ENCODE measurements at places on chromosomes 1 and 21.

GRCh38 chr1:166902279-166902678 is 26.2 kb upstream of the TADA1 start:
- DNase-seq, result peak; percentile 80

DNA sequence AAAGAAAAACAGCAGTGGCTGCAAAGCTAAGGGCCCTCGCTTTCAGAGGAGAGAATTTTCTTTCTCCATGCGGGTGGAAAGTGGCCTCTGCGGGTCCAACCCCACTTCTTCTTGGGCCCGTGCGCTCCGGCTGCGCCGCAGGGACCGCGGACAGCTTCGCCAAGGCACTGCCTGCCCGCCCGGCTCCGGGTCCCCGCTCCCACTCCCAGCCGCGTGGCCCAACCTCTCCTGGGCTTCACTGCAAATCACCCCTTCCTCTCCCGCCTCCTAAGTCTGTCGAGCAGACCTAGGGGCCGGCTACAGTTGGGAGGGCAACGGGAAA is 1.0 kb upstream of the RUNX3 start:
- no peak for DNase-seq

DNA sequence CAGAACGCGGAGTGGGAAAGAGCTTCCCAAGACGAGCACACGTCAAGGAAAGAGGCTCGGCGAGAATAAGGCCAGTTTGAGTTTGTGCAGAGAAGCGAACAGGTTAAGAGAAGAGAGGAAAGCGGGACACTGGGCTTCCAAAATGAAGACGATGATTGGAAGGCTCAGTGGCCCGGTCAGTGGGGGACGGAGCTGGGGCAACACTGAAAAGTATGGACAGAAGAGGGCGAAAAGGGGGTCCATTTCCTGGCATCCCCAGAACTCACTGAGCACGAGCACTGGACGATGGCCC is 258 bp downstream of the CCT3 start:
- DNase-seq, result no peak

GRCh38 chr1:200415789-200416593 is 6.2 kb upstream of the ZNF281 start:
- DNase-seq, result no peak

DNA sequence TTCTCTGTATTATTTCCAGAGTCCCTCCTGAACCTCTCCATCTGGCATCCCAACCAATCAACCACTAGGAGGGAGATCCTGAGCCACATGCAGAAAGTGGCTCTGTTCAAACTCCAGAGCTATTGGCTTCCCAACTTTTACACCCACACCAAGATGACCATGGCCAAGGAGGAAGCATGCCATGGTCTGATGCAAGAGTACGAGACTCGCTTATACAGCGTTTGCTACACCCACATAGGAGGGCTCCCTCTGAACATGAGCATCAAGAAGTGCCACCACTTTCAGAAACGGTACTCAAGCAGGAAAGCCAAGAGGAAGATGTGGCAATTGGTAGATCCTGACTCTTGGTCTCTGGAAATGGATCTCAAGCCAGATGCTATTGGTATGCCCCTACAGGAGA is 23.6 kb downstream of the RGSL1 start:
- peak; percentile 72 for DNase-seq

DNA sequence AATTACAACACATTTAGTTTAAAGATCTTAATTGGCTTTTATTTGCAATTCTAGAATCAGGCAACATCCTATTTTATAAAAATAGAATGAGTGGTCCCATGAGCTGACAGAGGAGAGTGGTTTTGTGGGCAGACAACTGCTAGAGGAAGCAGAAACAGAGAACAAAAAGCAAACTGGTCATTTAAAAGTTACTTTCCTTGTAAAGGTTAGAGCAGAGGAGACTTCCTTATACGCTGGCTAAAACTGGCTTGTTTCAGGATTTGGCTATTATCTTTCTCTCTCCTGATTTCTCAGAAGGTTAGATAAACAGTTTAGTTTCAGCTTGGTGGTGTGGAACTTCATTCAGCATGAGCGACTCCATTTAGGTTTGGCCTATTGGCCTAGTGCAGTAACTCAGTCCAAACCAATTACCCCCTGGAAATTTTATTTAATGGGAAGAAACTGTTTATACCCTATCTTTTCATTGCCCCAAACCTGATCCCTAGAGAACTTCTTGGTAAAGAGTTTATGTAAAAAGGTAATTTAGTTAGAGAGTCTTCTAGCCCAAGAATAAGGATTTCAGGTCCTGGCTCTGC is 32.2 kb upstream of the IL20 start:
- peak; percentile 72 for DNase-seq

- no peak for DNase-seq
Measured at GRCh38 chr1:208803011-208803811, 559.0 kb upstream of the PLXNA2 start.

GRCh38 chr1:153231785-153232184 is 14.4 kb downstream of the PRR9 start:
- peak; percentile 65 for DNase-seq

DNA sequence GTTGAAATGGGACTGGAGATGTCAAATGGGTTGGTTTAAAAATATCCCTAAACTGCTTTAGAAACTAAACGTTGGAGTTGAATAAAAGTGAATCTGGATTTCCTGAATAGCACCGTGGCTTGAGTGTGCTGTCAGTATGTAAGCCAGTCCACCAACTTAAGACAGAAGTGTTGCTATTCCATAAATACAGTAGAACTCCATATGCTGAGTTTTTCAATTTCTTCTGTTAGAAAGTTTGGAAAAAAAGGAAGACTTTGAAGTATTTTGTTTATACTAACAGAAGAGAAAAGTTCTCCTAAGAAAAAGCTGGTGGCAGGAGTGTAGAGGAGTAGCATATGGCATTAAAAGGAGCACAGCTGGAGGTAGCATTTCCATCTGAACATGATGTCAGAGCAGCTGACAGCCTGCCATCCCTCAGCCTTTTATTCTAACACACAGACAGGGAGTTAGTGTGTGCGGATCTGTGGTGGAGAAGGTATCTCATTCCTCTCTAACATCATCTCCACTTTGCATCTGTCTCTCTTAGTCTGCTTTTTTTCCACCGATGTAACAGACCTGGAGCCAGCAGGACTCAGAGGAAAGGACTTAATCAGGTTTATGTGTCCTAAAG is at the start of gene ZBTB18:
Gene ZBTB18 (plus strand): TSS at position 449 of the 610 bp plus-strand sequence. CDS start 149 bp downstream, at position 598.
- DNase-seq, result no peak

DNA sequence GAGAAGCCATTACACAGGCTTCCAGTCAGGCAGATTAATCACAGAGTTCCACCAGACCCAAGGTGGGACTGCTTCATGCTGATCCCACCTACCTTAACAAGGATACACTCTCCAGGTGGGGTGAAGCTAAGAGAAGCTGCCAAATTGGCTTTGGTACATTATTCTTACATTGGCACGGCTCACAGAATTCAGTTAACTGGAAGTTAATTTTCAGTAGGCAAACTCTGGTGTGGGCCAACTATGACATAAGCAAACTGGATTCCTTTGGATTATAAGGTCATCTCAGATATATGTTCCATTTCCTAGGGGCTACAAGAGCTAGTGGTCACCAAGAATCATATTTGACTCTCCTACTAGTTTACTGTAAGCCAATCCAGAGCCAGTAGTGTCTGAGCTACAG is 448.8 kb upstream of the BEND5 start:
- DNase-seq, result no peak

DNA sequence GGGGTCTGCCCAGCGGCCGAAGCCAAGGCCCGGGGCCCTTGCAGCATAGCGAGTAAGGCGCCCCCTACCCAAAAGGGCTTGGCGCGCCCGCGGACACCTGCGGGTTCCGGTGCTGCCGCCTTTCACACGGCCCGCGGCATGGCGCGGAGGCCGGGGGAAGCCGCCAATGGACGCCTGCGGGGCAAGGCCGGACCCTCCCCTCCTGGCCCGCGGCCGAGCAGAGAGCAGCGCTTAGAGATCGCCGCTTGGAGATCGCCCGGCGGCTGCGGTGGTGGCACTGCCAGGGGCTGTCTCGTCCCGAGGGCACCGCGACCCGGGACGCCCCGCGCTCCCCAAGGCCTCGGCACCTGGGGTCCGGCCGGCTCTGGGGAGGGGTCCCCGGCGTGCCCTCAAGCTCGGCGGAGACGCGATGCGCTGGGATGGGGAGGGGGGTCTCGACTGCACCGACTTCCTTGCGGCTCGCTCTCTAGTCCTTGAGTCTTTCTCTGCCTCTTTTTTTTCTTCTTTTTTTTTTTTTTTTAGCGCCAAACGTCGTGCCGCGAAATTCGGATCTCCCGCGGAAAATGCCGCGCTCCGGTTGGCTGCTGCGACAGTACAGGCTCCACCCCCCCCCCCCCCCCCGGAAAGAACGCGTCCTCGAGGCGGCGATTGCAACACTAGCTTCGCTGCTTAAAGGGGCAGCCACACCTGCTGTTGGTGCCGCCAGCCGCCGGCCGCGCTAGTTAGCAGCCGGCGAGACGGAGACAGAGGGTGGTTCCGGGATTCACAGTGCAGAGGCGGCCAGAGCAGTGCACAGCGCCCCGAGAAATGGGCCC is at the start of gene E2F2:
Gene E2F2 (minus strand): TSS at position 487 of the 815 bp plus-strand sequence. CDS start 440 bp downstream, at position 47.
- peak; percentile 87 for DNase-seq

DNA sequence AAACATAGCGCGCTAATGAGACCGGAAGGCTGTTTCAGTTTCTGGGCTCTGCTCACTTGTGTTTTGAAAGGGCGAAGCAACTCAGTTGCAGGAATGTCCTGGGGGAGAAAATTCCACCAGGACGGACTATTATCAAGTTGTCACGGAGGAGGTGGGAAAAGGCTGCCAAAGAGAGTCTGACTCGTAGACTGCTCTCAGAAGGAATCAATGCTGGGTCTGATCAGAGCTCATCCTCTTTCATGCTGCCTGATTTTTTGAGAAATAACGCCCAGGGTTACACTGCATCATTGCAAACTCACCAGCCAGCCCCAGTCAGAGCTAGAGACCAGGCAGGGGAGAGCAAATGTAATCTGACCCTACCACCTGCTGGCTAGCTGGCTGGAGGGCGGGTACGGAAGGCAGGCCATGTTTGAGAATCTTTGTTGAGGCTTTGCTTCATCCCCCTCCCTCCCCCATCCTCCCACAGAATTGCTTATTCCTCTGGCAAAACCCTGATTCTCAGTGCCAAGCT is 36.4 kb upstream of the BCL9 start:
- no peak for DNase-seq

GRCh38 chr1:30511991-30512913 is 211.1 kb downstream of the MATN1 start:
- DNase-seq, result no peak

DNA sequence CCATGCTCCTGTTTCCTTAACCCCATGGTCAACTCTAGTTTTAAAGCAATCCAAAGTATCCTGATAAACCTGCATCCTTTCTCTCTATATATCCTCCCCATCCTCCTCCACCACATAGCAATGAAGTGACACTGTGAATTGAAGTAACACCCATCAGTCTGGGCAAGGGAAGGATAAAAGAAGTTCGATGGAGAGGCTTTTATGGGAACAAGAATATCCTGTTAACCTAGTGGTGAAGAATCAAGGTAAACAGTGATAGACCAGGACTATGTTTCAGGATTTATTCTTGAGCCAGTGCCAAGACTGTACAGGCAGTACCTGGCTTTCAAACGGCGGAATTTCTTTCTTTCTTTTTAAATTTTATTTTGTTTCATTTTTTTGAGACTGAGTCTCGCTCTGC is 17.6 kb downstream of the RABIF start:
- DNase-seq, result no peak

- DNase-seq, result no peak
Measured at GRCh38 chr1:230515451-230516145, 89.5 kb upstream of the PGBD5 start.

- peak; percentile 26 for DNase-seq
Measured at GRCh38 chr1:25520446-25521061, 22.9 kb upstream of the LDLRAP1 start.

DNA sequence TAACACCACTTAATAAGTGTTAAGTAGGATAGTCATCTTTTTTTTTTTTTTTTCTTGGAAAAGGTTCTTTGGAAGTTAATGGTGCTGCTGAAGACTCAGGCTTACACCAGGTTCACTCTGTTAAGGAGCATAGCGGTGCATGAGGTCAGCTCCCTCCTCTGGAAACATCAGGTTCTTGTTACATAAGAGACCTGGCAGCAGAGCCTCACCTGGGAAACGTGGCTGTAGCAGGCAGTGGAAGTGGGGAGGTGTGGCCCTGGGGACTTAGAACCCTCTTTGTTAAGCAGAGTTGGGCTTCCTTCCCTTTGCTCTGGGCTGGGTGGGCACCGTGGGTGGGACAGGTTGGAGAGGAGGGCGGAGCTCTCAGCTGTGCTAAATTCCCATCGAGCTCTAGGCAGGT is 104.1 kb downstream of the CNIH3 start:
- no peak for DNase-seq

DNA sequence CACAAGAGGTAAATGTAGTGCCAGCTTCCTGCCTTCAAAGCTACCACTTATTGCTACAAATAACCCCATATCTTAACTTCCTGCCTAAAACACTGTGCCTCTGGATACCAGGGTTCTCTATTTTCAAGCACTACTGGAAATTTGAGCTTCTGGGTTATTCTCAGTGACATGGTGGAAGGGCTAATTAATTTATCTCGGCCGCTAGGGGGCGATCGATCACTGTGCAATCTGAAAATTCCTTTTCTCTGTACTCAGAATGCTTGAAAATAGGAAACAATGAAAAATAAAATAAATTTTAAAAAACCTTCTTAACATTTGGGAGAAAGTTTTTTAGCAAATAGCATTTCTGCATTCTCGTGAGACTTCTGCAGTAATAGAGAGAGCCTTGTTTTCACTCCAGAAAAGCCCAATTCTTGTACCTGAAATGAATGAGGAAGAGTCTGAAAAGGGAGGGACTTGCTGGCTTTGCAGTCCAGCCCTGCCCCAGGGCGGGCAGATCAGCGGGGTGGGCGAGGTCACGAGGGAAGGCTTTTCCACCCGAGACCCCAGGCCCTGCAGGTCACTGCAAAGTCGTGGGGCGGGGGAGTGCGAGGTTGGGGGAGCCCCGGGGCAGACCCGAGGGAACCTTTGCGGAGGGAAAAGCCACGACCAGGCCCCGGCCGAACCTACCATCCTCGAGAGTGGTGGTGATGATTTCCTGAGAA is 276.7 kb downstream of the PCP4 start:
- DNase-seq, result peak; percentile 72

DNA sequence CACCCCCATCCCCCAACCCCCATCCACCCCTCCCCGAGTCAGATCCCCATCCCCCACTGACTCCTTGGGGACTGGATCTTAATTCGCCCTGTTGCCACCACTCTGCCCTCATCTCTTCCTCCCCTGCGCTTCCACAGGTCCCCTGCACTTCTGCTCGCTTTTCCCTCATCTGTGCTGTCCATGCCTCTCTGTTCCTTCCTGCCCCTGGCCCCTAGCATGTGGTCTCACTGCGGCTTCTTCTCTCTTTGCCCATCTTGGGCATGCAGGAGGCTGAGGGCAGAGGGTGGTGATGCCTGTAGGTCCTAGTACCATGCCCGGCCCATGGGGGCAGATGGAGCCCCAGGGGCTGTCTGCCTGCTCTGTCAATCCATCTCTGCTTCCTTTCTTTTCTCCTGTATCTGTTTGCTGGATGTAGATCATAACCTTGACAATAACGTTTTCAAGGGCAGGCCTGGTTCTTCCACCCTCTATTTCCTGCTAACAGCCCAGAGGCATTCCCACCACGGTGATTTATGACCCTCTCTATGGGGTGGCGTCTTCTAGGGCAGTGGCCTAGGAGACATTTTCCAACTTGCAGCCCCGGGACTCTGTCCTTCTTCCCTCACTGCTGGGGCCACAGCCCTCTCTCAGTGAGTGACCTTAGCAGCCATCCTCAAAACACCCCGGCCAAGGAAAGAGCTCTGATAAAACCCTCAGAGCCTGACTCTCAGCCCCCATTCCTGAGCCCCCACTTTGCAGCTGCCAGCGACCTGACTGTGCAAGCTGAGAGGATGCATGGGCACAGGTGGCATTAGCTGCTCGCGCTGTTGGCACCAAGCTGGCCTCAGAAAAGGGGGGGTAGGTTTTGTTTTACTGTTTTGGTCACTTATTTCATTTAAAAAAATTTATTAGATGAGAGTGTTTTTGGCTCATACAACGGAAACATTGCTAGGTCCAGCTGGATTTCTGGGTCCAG is 33.9 kb downstream of the TMEM51 start:
- no peak for DNase-seq

GRCh38 chr1:66916320-66916719 is 8.3 kb downstream of the DNAI4 start:
- DNase-seq, result no peak

Data from inflammatory macrophage treated with lipopolysaccharide for 1 hour (primary cell).